K562 (cell line): ENCODE measurements at places on chromosomes 6 and 20.

DNA sequence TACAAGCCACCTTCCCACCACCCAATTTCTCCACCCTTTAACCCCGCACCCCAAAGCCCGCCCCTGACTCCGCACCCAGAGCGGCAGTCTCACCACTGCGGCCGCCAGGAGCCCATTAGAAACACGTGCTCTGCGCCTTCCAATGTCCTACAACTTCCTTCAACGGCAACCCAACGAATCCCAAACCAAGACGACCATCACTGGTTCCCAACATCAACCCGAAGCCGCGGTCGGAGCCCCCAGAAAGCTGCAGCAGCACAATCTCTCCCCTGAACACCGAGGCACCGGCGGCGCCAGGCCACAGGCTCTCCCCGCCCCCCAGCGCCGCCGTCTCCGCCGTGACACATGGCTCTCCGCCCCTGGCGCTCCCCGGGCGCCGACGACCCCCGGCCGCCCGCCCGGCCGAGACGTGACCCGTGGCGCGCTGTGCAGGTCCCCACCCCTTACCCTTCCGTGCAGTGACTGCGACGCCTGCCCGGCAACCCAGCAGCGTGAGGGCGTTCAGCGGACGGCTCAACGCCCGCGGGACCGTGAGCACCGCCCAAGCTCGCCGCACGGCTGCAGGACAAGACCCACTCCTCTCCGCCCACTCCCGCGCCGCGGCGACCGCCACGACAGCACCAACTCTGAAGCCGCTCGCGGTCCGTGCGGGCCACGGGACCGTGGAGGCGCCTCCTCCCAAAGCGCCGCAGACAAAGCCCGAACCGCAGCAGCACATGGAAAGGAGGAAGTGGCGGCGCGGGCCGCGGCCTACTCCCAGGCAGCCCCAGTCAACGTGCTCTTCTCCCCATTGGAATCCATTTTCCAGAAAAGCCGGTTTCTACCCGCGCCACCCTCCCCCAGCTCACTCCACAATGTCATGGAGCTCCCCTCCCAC, 551 bp downstream of the SYNCRIP start:
- H3K4me1 ChIP-seq: peaks cover 19% of the 10 kb centered on the region
- H3K4me3 ChIP-seq: peak overlapping the region; percentile 87
- H3K27ac ChIP-seq: peak overlapping the region; percentile 98
- DNase-seq: peak; percentile 57

- no peak overlapping the region for H3K4me3 ChIP-seq
- H3K36me3 ChIP-seq: no peaks in the 10 kb centered on the region
- no peaks in the 10 kb centered on the region for H3K4me1 ChIP-seq
- H3K27me3 ChIP-seq: no peaks in the 10 kb centered on the region
- no peak overlapping the region for H3K27ac ChIP-seq
These were observed 8.5 kb downstream of the L3MBTL3 start for GRCh38 chr6:130026859-130027258.

DNA sequence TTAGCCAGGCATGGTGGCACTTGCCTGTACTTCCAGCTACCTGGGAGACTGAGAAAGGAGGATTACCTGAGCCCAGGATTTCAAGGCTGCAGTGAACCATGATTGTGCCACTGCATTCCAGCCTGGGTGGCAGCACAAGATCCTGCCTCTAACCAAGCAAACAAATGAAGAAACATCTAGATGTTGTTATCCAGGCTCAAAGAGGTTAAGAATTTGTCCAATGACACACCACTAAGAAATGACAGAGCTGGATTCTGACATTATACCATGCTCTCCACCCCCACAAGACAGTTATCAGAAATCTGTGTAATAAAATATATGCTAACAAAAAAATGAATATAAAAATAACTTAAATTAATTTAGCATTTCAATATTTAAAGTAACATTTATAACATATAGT, 925.5 kb upstream of the SLC35B3 start:
- H3K27ac ChIP-seq: no peak overlapping the region
- no peaks in the 10 kb centered on the region for H3K36me3 ChIP-seq
- no peaks in the 10 kb centered on the region for H3K27me3 ChIP-seq
- no peak for DNase-seq
- no peaks in the 10 kb centered on the region for H3K4me1 ChIP-seq

DNA sequence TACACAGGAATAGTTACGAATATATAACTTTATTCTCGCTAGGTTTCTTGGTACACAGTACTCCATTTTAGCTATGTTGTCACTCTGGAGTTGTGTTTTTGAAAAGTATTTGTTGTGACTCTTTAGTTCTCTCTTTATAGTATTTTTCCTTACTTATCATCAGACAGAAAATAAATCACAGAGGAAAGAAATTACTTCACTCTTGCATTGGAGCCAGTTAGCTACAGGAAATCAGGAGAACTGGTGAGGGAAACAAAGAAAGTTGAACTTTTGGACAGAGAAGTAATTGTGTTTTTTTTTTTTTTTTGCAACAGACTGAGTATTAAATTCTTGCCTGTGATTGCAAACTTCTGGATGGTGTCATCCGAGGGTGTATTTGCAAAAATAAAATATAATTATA, 33.9 kb downstream of the DSE start:
- no peak overlapping the region for H3K27ac ChIP-seq
- DNase-seq: no peak
- H3K27me3 ChIP-seq: no peaks in the 10 kb centered on the region
- no peak overlapping the region for H3K4me3 ChIP-seq
- H3K36me3 ChIP-seq: no peaks in the 10 kb centered on the region
- H3K4me1 ChIP-seq: 0 out of 2 replicates have a peak, but pooled peaks cover 2% of the 10 kb centered on the region

DNA sequence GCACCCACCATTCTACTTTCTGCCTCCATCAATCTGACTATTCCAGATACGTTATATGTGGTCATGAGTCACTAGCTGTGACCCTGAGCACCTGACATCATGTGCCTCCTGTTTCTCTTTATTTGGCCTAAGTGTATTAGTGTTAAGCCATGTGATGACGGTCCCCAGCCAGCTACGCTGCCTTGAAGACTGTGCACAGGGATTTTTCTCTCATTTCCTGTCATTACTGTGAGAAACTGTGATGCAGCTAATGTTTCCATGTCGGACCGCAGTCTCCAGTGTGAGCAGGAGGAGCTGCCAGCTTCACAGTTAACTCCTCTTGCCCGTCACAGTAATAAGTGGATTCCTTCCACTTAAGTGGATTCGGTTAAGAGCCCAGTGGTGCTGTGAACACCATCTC, 9.9 kb upstream of the SPATS1 start:
- DNase-seq: no peak
- no peaks in the 10 kb centered on the region for H3K4me1 ChIP-seq
- no peaks in the 10 kb centered on the region for H3K36me3 ChIP-seq
- peaks cover 46% of the 10 kb centered on the region for H3K27me3 ChIP-seq
- H3K27ac ChIP-seq: no peak overlapping the region
- no peak overlapping the region for H3K4me3 ChIP-seq

GRCh38 chr20:1362484-1362883, 30.4 kb downstream of the FKBP1A start:
- no peaks in the 10 kb centered on the region for H3K4me1 ChIP-seq
- H3K4me3 ChIP-seq: no peak overlapping the region
- DNase-seq: no peak
- peaks cover 33% of the 10 kb centered on the region for H3K36me3 ChIP-seq
- H3K27ac ChIP-seq: no peak overlapping the region
- H3K27me3 ChIP-seq: no peaks in the 10 kb centered on the region

- peaks cover 11% of the 10 kb centered on the region for H3K4me1 ChIP-seq
- peak overlapping the region; percentile 63; the same call in 1 of the 3 replicates for H3K27ac ChIP-seq
- peak overlapping the region; percentile 32 for H3K4me3 ChIP-seq
- DNase-seq: peak; percentile 62
- H3K36me3 ChIP-seq: peaks cover 60% of the 10 kb centered on the region; the same call in 1 of the 3 replicates
- no peaks in the 10 kb centered on the region for H3K27me3 ChIP-seq
These were observed 868 bp upstream of the SLC2A4RG start for GRCh38 chr20:63738687-63739129.

- H3K36me3 ChIP-seq: no peaks in the 10 kb centered on the region; the same call in 2 of the 3 replicates
- peak overlapping the region; percentile 65 for H3K27ac ChIP-seq
- H3K4me1 ChIP-seq: peaks cover 52% of the 10 kb centered on the region
- H3K27me3 ChIP-seq: no peaks in the 10 kb centered on the region
- H3K4me3 ChIP-seq: no peak overlapping the region
- DNase-seq: peak; percentile 79
These were observed 38.3 kb upstream of the LTV1 start for GRCh38 chr6:143804835-143805239.

- H3K4me1 ChIP-seq: peaks cover 4% of the 10 kb centered on the region
- H3K27me3 ChIP-seq: no peaks in the 10 kb centered on the region
- peak overlapping the region; percentile 56; the same call in 1 of the 2 replicates for H3K4me3 ChIP-seq
- DNase-seq: peak; percentile 66
- H3K36me3 ChIP-seq: peaks cover 20% of the 10 kb centered on the region
These were observed 98.4 kb upstream of the PRSS16 start for GRCh38 chr6:27149150-27149549.

GRCh38 chr20:6744805-6745204, 22.7 kb upstream of the BMP2 start:
- H3K27ac ChIP-seq: no peak overlapping the region
- H3K4me3 ChIP-seq: no peak overlapping the region
- no peaks in the 10 kb centered on the region for H3K36me3 ChIP-seq
- DNase-seq: no peak
- H3K27me3 ChIP-seq: no peaks in the 10 kb centered on the region

- H3K4me3 ChIP-seq: no peak overlapping the region
- H3K27me3 ChIP-seq: peaks cover 6% of the 10 kb centered on the region
- DNase-seq: no peak
- no peak overlapping the region for H3K27ac ChIP-seq
- H3K36me3 ChIP-seq: peaks cover 29% of the 10 kb centered on the region
These were observed 32.1 kb downstream of the TXNDC5 start for GRCh38 chr6:7878401-7878964.

GRCh38 chr20:58630063-58630462, 21.0 kb upstream of the STX16 start:
- H3K36me3 ChIP-seq: no peaks in the 10 kb centered on the region
- 0 out of 3 replicates have a peak, but pooled peaks cover 2% of the 10 kb centered on the region for H3K27me3 ChIP-seq
- H3K4me1 ChIP-seq: peaks cover 11% of the 10 kb centered on the region
- no peak overlapping the region for H3K4me3 ChIP-seq
- DNase-seq: no peak

GRCh38 chr20:32804817-32805216, 14.9 kb upstream of the MAPRE1 start:
- no peaks in the 10 kb centered on the region for H3K4me1 ChIP-seq
- no peaks in the 10 kb centered on the region for H3K27me3 ChIP-seq
- DNase-seq: no peak
- H3K4me3 ChIP-seq: no peak overlapping the region
- peaks cover 100% of the 10 kb centered on the region for H3K36me3 ChIP-seq
- H3K27ac ChIP-seq: no peak overlapping the region

- no peak for DNase-seq
- H3K4me3 ChIP-seq: no peak overlapping the region
- H3K36me3 ChIP-seq: no peaks in the 10 kb centered on the region
- H3K4me1 ChIP-seq: peaks cover 9% of the 10 kb centered on the region; the same call in 2 of the 3 replicates
- H3K27me3 ChIP-seq: peaks cover 29% of the 10 kb centered on the region
These were observed 19.9 kb downstream of the COL9A1 start for GRCh38 chr6:70282919-70283461.

DNA sequence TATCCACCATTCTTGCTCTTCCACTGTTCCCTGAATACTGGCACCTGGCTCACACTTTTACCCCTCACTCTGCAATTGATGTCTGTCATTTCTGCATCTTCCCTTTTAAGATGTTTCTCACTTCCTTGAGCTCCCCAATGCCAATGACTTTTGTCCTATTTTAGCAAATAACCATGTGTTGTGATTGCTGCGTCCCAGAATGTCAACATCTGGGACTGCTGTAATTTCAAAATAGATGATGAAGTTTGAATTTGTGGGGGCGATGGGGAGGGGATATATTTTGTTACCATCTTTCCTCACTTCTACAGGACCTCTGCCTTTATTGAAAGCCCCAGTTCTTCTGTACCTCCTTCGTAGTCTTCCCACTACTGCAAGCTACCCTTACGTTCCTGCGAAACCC, 40.0 kb upstream of the ADGRF5 start:
- H3K4me3 ChIP-seq: no peak overlapping the region
- no peak overlapping the region for H3K27ac ChIP-seq
- no peaks in the 10 kb centered on the region for H3K36me3 ChIP-seq
- no peaks in the 10 kb centered on the region for H3K27me3 ChIP-seq
- no peaks in the 10 kb centered on the region for H3K4me1 ChIP-seq
- DNase-seq: no peak
